ENCODE measurements at places on chromosomes 11 and 22.

DNA sequence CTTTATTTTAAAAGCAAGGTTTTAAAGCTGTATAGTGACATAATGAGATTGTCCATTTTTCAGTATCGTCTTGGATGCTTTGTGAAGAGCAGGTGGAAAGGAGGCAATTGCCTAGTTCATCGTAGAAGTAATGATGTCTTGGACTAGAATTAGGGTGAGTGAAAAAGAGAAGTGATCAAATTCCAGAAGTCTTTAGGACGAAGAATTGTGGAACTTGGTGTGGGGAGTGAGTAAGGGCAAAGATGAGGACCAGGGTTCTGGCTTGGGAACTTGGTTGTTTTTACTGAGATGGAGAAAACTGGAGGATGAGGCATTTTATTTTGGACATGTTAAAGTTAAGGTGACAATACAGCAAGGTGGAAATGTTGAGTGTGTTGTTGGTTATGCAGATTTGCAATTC, 1.2 kb downstream of the ILK start:
- no peak for DNase-seq

DNA sequence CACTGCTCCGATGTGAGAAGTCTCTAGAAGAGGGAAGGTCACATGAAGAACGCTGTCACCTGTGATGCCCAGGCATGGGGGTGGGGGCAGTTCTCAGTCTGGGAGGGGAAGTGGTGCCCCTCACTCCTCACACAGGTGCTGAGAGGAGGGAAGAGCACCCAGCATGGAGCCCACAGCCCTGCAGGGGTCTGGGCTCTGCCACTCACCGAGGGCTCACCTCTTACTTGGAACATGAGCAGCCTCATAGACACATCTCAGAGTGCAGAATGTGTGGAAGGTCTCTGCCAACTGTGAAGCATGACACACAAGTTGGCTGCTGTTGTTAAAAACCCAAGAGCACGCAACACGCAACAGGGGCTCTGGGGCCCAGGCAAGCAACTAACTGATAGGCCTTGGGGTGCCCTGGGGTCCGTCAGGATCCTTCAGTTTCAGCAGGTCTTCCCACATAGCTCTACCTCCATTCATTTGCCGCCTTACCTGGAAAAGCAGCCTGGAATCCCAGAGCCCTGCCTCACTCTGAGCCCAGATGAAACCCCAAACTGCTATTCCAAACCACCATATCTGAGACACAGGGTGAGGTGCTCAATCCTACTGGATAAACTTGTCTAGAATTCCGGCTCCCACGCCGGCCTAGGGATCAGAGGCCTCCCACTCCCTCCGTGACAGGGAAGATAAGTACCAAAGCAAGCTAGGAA, 17.5 kb upstream of the TMPRSS4 start:
- no peak for DNase-seq

- DNase-seq, result no peak
These were observed 66.4 kb upstream of the OR4B1 start for GRCh38 chr11:48150213-48150612.

GRCh38 chr11:105361651-105362050, 222.1 kb upstream of the CARD18 start:
- DNase-seq, result no peak

DNA sequence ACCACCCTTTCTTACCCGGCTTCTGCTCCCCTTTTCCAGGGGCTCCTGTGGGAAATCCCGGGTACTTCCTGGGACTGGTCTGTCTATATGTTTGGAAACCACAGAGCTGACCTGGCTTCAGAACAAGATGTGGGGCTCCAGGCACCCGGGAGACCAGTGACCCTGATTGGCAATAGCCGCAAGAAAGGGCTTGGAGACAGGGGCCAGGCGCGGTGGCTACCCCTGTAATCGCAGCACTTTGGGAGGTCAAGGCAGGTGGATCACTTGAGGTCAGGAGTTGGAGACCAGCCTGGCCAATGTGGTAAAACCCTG, 3.2 kb upstream of the NEAT1 start:
- DNase-seq, result no peak

DNA sequence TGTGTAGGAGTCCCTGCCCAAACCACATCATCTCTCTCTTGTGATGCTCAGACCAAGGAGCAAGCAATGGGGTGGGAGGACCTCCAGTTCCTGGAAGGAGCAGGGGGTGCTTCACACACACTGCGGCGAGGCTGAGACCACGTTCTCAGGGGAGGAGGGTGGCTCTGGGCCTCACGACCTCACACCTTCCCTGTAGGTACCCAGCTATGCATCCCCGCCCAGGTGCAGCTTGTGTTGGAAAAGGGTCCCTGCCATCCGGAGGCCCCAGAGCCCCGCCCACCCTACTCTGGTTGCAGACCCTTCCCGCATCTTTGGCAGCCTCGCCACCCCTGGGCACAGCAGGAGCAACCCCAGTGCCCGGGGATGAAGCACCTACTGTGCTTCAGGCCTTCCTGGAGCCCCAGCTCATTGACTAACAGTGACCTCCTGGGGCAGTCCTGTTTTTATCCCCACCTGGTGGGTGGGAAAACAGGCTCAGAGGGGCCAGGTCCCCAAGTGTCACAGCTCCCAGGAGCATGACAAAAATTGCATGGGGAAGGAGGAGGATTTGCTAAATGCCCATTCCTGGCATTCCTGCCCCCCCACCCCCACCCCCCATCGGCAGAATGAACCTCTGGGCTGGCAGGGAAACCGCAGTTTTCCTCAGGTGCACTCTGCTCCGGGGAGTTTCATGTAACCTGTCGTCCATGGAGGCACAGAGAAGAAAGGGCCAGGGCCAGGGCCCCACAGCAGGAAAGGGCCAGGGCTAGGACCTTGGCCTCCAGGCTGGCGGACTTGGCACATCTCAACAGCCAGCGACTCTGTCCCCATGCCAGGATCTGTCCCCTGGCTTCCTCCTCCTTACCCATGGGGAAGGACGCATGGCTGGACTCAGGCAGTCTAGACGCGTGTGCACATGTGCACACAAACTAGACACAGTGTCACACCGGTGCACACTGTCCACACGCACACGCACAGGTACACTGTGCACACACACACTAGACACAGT, 81.0 kb downstream of the IGLL1 start:
- DNase-seq, result no peak

- no peak for DNase-seq
These were observed 53.4 kb downstream of the ARHGAP42 start for GRCh38 chr11:100740440-100740839.

DNA sequence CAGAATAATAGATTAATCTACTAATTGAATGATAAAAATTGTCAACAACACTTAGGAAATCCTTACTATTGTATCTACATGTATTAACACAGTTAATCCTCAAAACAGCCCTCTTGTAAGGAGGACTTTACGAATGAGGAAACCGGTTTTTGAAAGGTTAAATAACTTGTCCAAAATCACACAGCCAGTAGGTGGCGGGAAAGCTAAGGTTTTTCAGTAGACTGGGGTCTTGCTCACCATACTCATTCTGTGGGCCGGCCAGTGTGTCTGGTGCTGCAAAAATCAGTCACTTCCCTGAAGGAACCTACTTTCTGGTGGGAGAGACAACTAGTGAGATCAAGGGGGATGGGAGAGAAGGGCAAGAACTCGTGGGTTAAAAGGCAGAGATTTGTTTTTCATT, 3.8 kb downstream of the DCPS start:
- DNase-seq, result peak; percentile 49

DNA sequence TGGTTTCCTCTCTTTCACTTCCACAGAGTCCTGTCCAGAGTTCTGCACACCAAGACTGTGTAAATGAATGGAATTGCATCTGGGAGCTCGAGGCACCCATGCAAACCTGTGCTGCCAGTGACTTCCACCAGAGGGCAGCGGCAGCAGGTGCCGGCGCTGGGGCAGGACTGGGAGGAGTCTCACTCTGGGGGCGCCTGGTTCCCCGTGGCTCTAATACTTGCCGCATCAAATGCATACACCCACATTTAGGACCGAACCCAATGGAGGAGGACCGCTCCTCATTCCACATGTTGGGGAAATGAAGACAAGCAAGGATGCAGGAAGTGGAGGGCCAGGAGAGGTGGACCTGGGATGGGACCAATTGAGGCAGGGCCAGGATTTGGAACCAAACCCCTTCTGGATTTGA, 1.1 kb upstream of the CD6 start:
- DNase-seq, result peak; percentile 26

GRCh38 chr11:62433904-62434276, 15.1 kb downstream of the SCGB1A1 start:
- DNase-seq, result no peak

DNA sequence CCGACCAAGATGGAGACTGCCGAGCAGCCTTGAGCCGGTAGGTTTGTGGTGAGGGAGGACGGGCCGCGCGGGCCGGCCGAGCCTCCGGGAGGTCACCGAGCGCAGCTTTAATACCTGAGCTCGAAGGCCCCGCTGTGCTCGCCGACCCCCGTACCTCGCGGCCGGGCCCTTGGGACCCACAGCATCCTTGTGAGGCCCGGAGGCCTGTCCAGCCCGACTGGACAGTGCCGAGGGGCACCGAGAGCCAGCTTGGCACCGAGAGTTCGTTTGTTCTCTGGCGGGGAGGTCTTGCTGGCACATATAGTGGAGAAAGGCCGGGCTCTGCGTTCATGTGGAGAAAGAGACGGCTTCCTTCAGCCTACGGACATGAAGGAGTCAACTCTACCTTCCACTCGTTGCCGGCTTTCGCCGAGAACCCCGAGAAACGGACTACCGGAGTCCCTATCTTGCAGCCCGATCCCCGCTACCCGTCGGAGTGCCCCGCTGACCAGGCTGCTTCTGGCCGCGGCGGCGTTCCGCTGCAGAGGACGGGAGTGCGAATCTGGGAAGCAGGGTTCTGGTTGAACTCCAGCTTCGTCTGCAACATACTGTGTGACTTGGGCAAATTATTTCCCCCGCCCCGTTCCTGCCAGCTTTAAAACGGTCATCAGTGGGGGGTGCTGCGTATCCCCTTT, 349 bp downstream of the TSSC4 start:
- DNase-seq, result no peak

DNA sequence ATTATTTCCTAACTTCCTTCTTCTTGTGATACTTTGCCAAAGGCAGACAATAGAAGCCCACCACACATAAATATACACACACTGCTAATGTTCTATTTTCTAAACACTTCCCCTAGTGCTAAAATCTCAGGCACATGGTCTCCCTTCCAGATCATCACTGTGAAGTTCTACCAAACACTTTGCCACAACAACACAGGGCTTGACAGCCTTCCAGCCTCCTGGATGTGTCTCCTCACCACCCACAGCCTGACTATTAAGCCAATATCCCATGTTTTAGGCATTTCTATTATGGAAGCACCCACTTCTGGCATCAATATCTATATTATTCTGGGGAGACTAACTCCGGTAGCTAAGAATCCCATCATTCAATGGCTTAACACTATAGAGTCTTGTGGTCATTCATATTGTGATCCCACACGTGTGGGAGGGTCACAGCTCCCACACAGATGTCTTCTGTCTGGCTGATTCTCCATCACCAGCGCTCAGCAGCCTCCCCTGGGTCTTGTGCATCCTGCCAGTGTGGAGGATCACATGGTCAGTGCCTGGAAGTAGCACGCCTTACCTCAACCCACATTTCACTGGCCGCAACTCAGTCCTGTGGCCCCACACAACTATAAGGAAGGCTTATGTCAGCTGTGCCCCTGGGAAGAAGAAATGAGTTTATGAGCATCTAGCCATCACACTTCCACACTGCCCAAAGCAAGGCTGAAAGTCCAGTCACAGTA, 29.0 kb downstream of the SPATA19 start:
- DNase-seq, result no peak

DNA sequence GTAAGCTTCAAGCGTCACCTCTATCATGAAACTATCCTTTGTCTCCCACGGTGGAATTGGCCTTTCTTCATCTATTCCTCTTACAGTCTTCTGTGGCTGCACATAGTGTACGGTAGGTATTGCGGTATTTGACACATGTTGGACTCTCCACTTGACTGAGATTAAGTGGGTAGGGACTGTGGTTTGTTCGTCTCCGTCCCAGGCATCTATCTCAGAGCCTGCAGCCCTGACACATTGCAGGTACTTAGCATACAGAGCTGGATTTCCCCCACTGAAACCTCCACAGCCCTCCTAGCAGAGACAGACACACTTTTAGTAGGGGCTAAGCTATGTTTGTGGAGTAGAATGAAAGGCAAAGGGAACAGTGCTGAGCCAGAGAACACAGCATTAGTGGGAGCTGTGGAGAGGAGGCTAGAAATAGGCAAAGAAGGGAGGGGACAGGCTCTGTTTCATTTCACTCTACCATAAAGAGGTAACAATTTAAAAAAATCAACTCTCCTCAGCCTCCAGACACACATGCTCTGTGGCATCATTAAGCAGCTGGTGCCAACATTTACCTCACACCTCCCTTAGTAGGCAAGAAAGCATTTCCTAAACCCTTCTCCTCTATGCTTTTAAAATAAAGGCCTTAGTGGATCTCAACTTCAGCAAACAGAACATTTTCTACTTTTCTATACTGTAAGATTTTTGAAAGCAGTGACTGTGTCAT, 277.5 kb downstream of the KIRREL3 start:
- DNase-seq, result no peak

- DNase-seq, result no peak
These were observed 3.1 kb downstream of the DMC1 start for GRCh38 chr22:38566726-38567504.

GRCh38 chr11:72788241-72788640, 5.6 kb downstream of the STARD10 start:
- DNase-seq, result no peak

DNA sequence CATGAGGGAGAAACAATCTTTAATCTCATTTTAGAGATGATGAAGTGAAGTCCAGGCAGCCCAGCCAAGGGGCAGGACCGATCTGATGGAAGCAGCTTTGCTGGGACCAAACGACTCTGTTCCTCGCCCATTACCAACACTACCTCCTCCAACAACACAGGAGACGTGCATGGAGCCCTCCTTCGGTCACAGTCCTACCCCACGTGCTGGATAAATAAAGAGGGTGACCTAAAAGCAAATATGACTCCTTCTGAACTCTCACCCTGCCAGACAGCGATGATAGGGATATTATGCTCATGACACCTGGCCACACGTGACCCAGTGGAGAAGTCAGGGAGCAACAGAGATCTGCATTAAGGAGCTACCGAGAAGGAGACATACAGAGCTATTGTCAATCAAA, 26.0 kb downstream of the SCGB1A1 start:
- DNase-seq, result no peak

DNA sequence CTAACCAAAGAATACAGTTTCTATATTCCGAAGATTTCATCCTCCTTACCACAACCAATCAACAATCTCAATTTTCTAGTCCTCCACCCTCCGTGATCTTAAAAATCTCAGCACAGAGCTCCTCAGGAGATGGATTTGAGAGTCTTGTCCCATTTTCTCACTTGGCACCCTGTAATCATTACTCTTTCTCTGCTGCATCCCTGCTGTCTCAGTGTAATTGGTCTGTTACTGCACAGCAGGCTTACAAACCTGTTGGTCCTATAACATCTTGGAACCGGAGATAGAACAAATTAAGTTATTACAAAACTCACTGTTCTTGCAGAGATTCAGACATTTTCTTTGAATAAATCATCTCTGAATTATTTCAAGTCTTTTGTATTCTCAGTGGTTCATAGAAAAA, 1227.2 kb downstream of the JRKL start:
- DNase-seq, result no peak

- no peak for DNase-seq
These were observed 42.2 kb downstream of the FLI1 start for GRCh38 chr11:128735935-128736605.

GRCh38 chr11:46285173-46285572, 7.7 kb downstream of the CREB3L1 start:
- no peak for DNase-seq

GRCh38 chr11:69721745-69722144, 17.9 kb upstream of the FGF19 start:
- DNase-seq, result no peak

- DNase-seq, result no peak
These were observed 5.9 kb upstream of the OSBPL5 start for GRCh38 chr11:3170756-3171650.

- no peak for DNase-seq
These were observed 64.2 kb upstream of the SLN start for GRCh38 chr11:107776062-107776461.

All from NCI-H2081 (cell line).